ENCODE measurements at places on chromosomes 12 and 14.

GRCh38 chr14:61171727-61172126, 109.4 kb downstream of the TMEM30B start:
- no peak for DNase-seq

- DNase-seq = no peak
These were observed 25.7 kb downstream of the DHX37 start for GRCh38 chr12:124963211-124963610.

GRCh38 chr12:105706321-105706972, 376.0 kb downstream of the C12orf75 start:
- DNase-seq = peak; percentile 23

DNA sequence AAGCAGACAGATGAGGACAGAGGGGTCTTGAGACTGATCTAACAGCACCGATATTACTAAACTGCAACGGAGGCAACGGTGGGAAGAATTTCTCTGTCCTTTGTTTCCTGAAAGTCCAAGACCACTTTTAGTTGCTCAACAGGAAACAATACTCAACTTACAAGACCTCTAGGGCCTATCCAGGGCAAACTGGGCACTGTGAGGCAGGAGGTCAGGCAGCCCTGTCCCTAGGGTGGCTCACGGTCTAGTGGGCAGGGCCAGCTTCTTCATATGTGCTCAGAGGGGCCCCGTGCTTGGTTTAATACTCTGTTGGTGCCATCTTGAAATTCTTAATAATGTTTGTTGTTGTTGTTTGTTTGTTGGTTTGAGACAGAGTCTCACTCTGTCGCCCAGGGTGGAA, 14.2 kb downstream of the SSH1 start:
- no peak for DNase-seq

- DNase-seq = no peak
These were observed 617.3 kb downstream of the RPL10L start for GRCh38 chr14:46034305-46034704.

- DNase-seq = no peak
These were observed 176.9 kb downstream of the PRKCH start for GRCh38 chr14:61498303-61498702.

Measured in H54 (cell line).